ENCODE measurements at places on chromosomes 3 and 15. TPM values are rescaled to one million over a fixed set of nuclear protein-coding genes. Genes with fewer than 3 reads are reported as not detected.

The PRICKLE2 gene
- 0.13 TPM for total RNA-seq

The RHOV gene
- not detected for total RNA-seq

The ROBO2 gene
- total RNA-seq: not detected

The IGSF10 gene
- 0.03 TPM for total RNA-seq

The FAM107A gene
- total RNA-seq: not detected

The SCN5A gene
- total RNA-seq: 0.47 TPM

The FGD5 gene
- 0.53 TPM for total RNA-seq

The TRANK1 gene
- 130 TPM for total RNA-seq

The VIPR1 gene
- 68.0 TPM for total RNA-seq

The MAP1A gene
- total RNA-seq: 4.2 TPM

The HGD gene
- 3.6 TPM for total RNA-seq

The BHLHE40 gene
- 69.5 TPM for total RNA-seq

The HDC gene
- 0.82 TPM for total RNA-seq

The INSYN1 gene
- total RNA-seq: not detected

The ILDR1 gene
- total RNA-seq: not detected

The BOC gene
- total RNA-seq: not detected

The WNT7A gene
- 12.8 TPM for total RNA-seq

The MCF2L2 gene
- total RNA-seq: 5.9 TPM

The NR2E3 gene
- not detected for total RNA-seq

The TNK2 gene
- total RNA-seq: 198 TPM

The ATOSA gene
- 96.1 TPM for total RNA-seq

The FBXO40 gene
- not detected for total RNA-seq

The GOLGA6D gene
- total RNA-seq: 0.13 TPM

The CHRM5 gene
- total RNA-seq: not detected

The GOLGA6L7 gene
- not detected for total RNA-seq

The CDHR4 gene
- 0.68 TPM for total RNA-seq

The PLSCR2 gene
- not detected for total RNA-seq

The HYKK gene
- total RNA-seq: 4.0 TPM

The ATP8B4 gene
- total RNA-seq: 1.8 TPM

The PRKCI gene
- total RNA-seq: 26.3 TPM

The C3orf62 gene
- 8.5 TPM for total RNA-seq

The RBP2 gene
- total RNA-seq: not detected

The PLCH1 gene
- total RNA-seq: not detected

The CCDC9B gene
- 1.7 TPM for total RNA-seq

The C2CD4A gene
- total RNA-seq: not detected

The ADAMTS7 gene
- 1.0 TPM for total RNA-seq

The CRYGS gene
- total RNA-seq: 6.5 TPM

The NUTM1 gene
- not detected for total RNA-seq

The GALK2 gene
- 26.2 TPM for total RNA-seq

The IQCF5 gene
- not detected for total RNA-seq

The SLC6A1 gene
- 0.13 TPM for total RNA-seq

All from T-cell (primary cell).